Brain pericyte (primary cell): ENCODE measurements at places on chromosomes 2 and 18.
A peak's percentile ranks its signal among the peaks of the same experiment; 100 is the strongest.

DNA sequence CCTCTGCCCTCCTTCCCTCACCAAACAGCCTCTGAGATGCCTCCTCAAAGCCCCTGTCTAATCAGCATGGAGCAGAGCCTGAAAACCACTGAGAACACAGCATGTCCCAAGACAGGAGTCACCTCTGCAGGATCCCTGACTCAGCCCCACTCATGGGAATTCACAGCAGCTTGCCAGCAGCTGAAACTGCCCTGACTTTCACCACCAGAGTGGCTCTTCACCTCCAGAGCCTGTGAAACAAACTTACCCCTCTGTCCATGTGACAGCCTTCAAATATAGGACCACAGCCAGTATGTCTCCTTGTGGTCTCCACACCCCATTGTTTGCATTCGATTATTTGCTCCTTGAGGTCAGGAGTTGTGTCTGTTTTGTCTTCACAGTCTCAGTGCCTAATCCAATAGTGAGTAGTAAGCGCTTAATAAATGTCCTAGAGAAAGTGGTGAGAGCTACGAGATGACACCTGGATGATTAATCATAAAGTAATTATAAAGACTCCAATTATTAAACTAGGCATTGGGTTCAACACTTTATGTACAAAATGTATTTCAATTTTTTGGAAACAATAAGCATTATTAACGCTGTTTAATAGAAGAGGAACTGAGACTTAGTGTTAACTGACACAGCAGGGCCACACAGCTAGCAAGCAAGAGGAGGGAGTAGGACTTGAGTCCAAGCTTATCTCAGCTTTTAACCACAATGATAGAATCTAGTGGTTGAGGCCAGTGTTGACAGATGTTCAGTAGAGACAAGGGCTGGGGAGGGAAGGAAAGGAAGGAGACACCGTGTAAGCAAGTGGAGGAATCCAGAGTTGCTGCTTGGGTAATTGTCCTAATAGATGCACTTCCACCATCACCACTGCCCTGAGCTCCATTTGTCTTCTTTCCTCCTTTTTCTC is 358.7 kb upstream of the TNP1 start:
- DNase-seq = peak; percentile 20

GRCh38 chr2:51297488-51297887 is 265.6 kb upstream of the NRXN1 start:
- DNase-seq = no peak

GRCh38 chr2:10197697-10198076 is 75.1 kb downstream of the RRM2 start:
- no peak for DNase-seq

DNA sequence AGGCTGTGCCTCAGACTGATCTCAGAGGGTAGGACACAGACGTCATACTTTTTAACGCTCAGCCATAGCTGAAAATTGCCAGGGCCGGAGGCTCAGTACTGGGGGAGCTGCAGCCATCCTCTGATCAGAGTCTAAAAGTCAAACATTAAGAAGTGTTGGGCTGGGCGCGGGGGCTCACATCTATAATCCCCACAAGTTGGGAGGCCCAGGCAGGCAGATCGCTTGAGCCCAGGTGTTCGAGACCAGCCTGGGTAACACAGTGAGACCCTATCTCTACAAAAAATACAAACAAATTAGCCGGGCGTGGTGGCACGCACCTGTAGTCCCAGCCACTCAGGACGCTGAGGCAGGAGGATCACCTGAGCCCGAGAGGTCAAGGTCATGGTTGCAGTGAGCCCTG is 48.8 kb downstream of the FAM178B start:
- no peak for DNase-seq

DNA sequence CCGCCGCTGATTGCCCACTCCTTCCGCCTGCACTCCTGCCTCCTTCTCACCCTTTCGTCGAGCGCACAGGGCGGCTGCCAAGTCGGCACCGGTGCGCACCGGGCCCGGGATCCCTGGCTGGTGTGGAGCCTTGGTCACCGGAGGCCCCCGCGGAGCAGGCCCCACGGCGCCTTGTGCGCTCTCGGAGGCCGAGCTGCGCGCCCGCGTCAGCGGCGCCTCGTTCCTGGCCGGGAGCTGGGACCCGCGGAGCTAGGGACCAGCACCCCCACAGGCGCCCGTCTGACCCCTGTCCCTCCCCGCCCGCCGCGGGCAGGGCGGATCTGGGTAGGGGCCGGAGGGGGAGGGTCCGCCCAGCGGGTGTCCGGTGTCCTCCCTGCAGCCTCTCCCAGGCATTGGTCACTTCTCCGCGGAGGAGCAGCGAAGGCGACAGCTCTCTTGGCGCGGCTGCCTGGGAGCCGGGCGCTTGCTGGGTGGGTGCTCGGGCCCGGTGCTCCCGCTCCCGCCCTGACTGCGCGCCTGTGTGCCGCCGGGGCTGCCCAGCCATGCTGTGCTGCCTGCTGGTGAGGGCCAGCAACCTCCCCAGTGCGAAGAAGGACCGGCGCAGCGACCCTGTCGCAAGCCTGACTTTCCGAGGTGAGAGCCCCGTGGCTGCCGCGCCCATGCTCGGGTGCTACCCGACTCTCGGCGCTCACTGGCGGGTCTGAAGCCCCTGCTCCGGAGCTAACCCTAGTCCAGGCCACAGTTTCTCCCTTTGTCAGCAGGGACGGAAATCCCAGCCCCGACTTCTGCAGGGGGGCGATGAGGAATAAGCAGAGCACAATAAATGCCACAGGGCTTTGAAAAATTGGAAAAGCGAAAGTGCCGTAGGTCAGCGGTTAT is 13.2 kb downstream of the DYSF start:
- DNase-seq = no peak

DNA sequence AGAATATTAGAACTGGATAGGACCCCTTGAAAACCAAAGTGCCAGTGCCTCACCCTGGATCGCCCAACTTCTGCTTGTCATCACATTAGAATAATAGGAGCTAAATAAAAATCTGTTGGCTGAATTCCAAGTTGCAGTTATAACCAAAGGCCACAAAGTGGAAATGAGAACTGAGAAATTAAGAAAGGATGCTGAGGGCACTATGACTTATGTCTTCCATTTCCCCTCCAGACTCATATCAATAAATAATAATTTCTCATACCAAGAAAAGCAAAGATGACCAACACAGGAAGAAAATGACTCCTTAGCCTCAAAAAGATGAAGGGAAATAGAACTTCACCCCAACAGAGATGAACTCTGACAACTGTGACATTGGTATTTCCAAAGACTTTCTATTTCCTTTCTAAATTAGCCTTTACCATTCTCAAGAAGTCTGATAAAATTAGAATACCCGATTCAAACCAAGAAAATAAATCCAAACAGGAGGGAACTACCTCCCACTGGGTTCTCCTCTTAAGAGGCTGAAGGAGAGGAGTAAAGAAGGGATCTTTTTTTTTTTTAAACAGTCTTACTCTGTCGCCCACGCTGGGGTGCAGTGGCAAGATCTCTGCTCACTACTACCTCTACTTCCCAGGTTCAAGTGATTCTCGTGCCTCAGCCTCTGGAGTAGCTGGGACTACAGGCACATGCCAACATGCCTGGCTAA is 46.5 kb upstream of the EPG5 start:
- no peak for DNase-seq

DNA sequence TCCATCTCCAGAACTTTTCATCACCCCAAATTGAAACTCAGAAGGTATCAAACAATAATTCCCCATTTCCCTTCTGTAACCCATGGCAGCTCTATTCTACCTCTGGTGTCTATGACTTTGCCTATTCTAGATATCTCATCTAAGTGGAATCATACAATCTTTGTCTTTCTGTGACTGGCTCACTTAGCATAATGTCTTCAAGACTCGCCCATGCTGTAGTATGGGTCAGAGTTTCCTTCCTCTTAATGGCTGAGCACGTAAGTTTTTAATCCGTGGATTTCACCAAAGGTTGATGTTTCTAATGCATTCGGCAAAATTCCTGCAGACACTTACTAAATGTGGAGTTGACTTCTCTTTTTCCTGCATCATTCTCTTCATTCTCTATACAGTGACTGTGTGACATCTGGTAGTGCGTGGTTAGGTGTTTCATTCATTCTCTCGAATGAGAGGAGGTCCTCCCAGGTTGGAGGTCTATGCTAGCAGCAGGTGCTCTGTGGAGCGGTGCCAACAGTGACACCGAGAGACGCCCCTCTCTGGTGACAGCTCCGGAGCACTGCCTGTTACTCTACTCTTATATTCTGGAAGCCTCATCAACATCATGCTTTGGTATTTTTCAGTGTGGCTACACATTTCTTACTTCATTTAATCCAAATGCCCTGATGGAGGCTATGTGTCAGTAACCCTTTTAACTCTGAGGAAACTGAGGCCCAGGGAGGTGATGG is 50.1 kb downstream of the ATOH8 start:
- DNase-seq = no peak
